ENCODE measurements at places on chromosomes 13 and 19. TPM values are rescaled to one million over a fixed set of nuclear protein-coding genes. Genes with fewer than 3 reads are reported as not detected.

Gene TSPAN16
- not detected for total RNA-seq

Gene ETV2
- 4.1 TPM for total RNA-seq

DNA sequence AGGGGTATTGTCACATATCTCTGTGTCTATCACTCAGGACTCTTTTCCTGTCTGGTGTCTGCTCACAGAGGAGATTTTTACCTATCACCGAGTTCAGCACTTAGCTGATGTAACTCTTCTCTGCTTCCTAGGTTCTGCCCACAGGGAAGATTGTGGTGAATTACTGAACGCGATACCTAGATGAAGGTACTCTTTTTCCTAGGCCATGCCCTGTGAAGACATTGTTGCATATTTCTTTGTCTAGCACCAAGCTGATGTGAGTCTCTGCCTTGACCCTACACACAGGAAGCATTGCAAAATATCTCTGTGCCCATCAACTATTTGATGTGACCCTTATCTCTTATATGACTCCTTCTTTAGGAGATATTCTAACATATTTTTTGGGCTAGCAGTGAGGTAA lies 72.1 kb upstream of the ZNF43 start:
- H3K27me3 ChIP-seq = no peaks in the 10 kb centered on the region
- no peak overlapping the region for H3K4me3 ChIP-seq
- no peak overlapping the region for H3K27ac ChIP-seq
- H3K4me1 ChIP-seq = no peaks in the 10 kb centered on the region

GRCh38 chr19:48290771-48291488 lies 21.0 kb downstream of the ZNF114 start:
- no peak overlapping the region for H3K27ac ChIP-seq
- peak; percentile 74 for DNase-seq
- H3K36me3 ChIP-seq = no peaks in the 10 kb centered on the region
- H3K27me3 ChIP-seq = 0 out of 2 replicates have a peak, but pooled peaks cover 3% of the 10 kb centered on the region

- H3K4me1 ChIP-seq = peaks cover 13% of the 10 kb centered on the region
- no peak overlapping the region for H3K27ac ChIP-seq
- no peaks in the 10 kb centered on the region for H3K27me3 ChIP-seq
- no peak for DNase-seq
- H3K36me3 ChIP-seq = no peaks in the 10 kb centered on the region
These were observed 506 bp upstream of the MRPL34 start for GRCh38 chr19:17305216-17305516.

Gene LRG1
- 0.38 TPM for total RNA-seq

- no peaks in the 10 kb centered on the region for H3K36me3 ChIP-seq
- H3K27me3 ChIP-seq = no peaks in the 10 kb centered on the region
- no peak within 1 kb of the TSS for H3K27ac ChIP-seq
- peaks cover 2% of the 10 kb centered on the region for H3K4me1 ChIP-seq
These were observed at the start of gene ATP1A3 for GRCh38 chr19:41993612-41994483. ATP1A3 (minus strand) TSS chr19:41994230; CDS start chr19:41994076, 154 bp downstream.

- no peaks in the 10 kb centered on the region for H3K27me3 ChIP-seq
- no peaks in the 10 kb centered on the region for H3K4me1 ChIP-seq
- DNase-seq = no peak
- H3K27ac ChIP-seq = no peak overlapping the region
These were observed 880.4 kb downstream of the EFNB2 start for GRCh38 chr13:105655046-105655445.

DNA sequence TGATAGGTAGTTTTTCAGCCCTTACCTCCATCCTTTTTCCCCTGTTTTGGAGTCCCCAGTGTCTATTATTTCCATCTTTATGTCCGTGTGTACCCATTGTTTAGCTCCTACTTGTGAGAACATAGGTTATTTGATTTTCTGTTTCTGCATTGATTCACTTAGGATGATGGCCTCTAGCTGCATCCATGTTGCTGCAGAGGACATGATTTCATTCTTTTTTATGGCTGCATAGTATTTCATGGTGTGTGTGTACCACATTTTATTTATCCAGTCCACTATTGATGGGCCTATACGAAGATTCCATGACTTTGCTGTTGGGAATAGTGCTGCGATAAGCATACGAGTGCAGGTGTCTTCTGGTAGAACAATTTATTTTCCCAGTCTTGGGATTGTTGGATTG lies 15.0 kb upstream of the ZNF527 start:
- no peak overlapping the region for H3K27ac ChIP-seq
- H3K4me3 ChIP-seq = no peak overlapping the region
- H3K27me3 ChIP-seq = no peaks in the 10 kb centered on the region
- no peak for DNase-seq
- no peaks in the 10 kb centered on the region for H3K4me1 ChIP-seq
- H3K36me3 ChIP-seq = peaks cover 74% of the 10 kb centered on the region

GRCh38 chr19:1853295-1854038 lies 5.2 kb upstream of the REXO1 start:
- no peaks in the 10 kb centered on the region for H3K36me3 ChIP-seq
- H3K4me3 ChIP-seq = no peak overlapping the region
- peak; percentile 78 for DNase-seq
- H3K4me1 ChIP-seq = peaks cover 15% of the 10 kb centered on the region

GRCh38 chr19:30783936-30784335 lies 411.8 kb downstream of the ZNF536 start:
- H3K4me3 ChIP-seq = no peak overlapping the region
- no peak for DNase-seq
- no peak overlapping the region for H3K27ac ChIP-seq
- no peaks in the 10 kb centered on the region for H3K27me3 ChIP-seq
- no peaks in the 10 kb centered on the region for H3K4me1 ChIP-seq
- no peaks in the 10 kb centered on the region for H3K36me3 ChIP-seq

- peaks cover 68% of the 10 kb centered on the region for H3K36me3 ChIP-seq
- no peak overlapping the region for H3K4me3 ChIP-seq
- no peaks in the 10 kb centered on the region for H3K4me1 ChIP-seq
- no peaks in the 10 kb centered on the region for H3K27me3 ChIP-seq
- no peak overlapping the region for H3K27ac ChIP-seq
These were observed 9.8 kb downstream of the ZNF333 start for GRCh38 chr19:14699641-14700040.

- H3K4me3 ChIP-seq = no peak overlapping the region
- no peak for DNase-seq
- no peaks in the 10 kb centered on the region for H3K36me3 ChIP-seq
- H3K4me1 ChIP-seq = no peaks in the 10 kb centered on the region
- H3K27ac ChIP-seq = no peak overlapping the region
- no peaks in the 10 kb centered on the region for H3K27me3 ChIP-seq
These were observed 5.5 kb upstream of the GALP start for GRCh38 chr19:56170261-56170660.

Gene CGB2
- not detected for total RNA-seq

GRCh38 chr13:40982772-40983171 lies 36.3 kb downstream of the ELF1 start:
- H3K27me3 ChIP-seq = no peaks in the 10 kb centered on the region
- H3K4me3 ChIP-seq = peak overlapping the region; percentile 51
- peaks cover 25% of the 10 kb centered on the region for H3K4me1 ChIP-seq
- peak; percentile 44 for DNase-seq
- peak overlapping the region; percentile 71 for H3K27ac ChIP-seq

DNA sequence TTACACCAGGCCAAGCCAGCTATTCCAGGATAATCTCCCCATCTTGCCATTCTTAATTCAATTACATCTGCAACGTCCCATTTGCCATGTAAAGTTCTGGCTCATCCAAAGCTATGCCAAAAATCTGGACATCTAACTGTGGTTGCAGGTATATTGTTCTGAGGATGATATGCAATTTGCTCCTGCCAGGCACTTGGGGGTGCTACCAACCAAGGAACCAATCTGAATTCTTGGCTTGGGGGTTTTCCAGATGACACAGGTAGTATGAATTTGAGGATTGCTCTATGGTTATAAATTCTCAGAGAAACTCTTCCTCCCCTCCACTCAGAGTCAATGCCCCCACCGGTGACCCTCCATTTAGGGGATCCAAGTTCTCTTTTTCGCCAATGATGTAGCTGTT lies 33.0 kb downstream of the CRYL1 start:
- H3K4me3 ChIP-seq = no peak overlapping the region
- H3K27me3 ChIP-seq = no peaks in the 10 kb centered on the region
- H3K4me1 ChIP-seq = peaks cover 10% of the 10 kb centered on the region
- peak; percentile 60 for DNase-seq

DNA sequence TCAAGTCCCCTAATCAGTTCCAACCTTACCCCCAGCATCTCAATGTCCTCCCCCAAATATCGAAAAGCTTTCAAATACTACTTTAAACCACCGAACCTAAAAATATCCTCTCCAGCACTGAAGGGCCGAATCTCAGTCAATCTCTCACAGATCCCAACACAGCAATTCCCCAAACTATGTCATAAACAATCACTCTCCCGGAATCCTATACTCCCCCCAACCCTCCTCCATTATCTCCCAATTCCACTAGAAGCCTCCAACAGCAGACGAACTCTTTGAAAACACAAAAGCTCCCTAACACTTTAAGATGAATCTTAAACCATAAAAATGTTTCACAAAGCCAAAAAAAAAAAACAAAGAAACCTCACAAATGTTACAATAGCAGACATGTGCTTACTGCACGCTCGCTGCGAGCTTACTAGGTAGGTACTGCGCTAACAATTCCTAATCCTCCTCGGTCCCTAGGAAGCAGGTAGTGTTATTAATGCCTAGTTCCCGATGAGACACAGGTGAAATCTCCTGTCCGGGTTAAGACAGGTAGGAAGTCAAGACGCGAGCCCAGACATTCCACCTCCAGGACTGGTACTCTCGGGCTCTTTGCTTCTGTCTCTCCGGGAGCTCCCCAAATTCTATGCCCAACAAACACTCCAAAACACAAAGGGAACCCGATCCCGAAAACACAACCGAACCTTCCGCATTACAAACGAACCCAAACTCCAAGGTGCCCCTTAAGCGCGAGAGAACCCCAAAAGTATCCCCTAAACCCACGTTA lies 14.2 kb downstream of the FBXO46 start:
- H3K4me3 ChIP-seq = peak overlapping the region; percentile 65
- DNase-seq = no peak
- peaks cover 4% of the 10 kb centered on the region for H3K4me1 ChIP-seq
- H3K27me3 ChIP-seq = no peaks in the 10 kb centered on the region
- peak overlapping the region; percentile 39 for H3K27ac ChIP-seq

DNA sequence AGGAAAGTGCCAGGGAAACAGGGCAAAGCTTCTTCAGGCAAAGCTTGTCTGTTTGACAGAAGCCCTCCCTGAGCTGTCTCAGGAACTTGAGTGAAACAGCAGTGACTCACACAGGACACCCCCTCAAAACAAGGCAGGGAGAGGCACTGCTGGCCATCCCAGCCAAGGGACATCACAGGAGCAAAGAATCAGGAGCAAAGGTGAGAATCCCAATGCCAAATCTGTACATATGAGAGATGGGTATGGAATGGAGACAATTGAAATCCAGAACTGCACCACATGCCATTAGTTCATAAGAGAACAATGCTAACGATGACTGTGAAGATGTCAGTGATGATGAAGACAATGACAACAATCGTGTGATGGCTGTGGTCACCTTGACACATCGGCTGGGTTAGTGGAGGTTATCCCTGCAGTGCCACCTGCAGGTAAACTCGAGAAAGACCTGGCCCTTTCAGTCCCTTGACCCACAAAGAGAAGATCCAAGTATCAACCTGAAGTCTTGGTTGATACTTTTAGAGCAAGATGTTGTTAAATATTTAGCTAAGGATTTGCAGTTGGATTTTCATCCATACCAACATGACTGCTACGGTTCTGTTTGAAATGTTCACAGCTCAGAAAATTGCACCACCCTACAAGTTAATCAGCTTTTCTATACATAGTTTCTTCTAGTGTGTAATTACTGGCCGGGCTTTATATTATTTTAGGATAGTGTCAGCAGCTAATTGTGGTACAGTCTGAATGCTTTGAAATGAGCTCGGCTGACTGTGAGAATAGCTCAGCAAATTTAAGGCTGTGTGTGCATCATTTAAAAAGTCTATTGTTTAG lies 42.0 kb upstream of the IPO5 start:
- H3K27me3 ChIP-seq = no peaks in the 10 kb centered on the region
- peak; percentile 33 for DNase-seq
- H3K27ac ChIP-seq = no peak overlapping the region
- H3K36me3 ChIP-seq = no peaks in the 10 kb centered on the region
- no peak overlapping the region for H3K4me3 ChIP-seq

DNA sequence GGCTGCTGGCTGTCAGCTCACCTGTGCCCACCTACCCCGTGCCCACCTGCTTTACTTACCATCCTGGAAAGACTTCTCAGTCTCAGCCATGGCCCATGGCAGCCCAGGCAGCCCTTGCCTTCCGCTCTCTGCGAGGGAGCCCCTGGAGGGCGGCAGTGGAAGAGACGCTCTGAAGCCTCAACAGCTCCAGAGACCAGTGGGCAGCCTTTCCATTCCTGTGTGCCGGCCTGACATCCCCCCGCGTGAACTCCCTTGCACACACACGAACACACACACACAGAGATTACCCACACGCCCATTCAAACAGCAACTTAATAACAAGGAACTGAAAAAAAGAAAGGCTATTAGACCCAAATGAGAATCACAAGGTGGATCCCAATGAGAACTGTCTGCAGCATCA lies 14.2 kb upstream of the RASA3 start:
- H3K27ac ChIP-seq = no peak overlapping the region
- peaks cover 17% of the 10 kb centered on the region for H3K4me1 ChIP-seq
- DNase-seq = no peak
- H3K4me3 ChIP-seq = no peak overlapping the region

GRCh38 chr13:41820581-41821237 lies 140.2 kb downstream of the VWA8 start:
- H3K4me3 ChIP-seq = no peak overlapping the region
- no peak overlapping the region for H3K27ac ChIP-seq
- peaks cover 5% of the 10 kb centered on the region for H3K36me3 ChIP-seq
- H3K27me3 ChIP-seq = no peaks in the 10 kb centered on the region
- H3K4me1 ChIP-seq = no peaks in the 10 kb centered on the region

- H3K27ac ChIP-seq = peak overlapping the region; percentile 4
- H3K36me3 ChIP-seq = no peaks in the 10 kb centered on the region
- H3K4me3 ChIP-seq = peak overlapping the region; percentile 81
- H3K4me1 ChIP-seq = peaks cover 23% of the 10 kb centered on the region
These were observed 1.1 kb downstream of the ARHGAP35 start for GRCh38 chr19:46861691-46862502.

Gene NLRP5
- total RNA-seq = not detected

Data from SJCRH30 (cell line).